ENCODE measurements at places on chromosomes 13 and 19. TPM values are rescaled to one million over a fixed set of nuclear protein-coding genes. Genes with fewer than 3 reads are reported as not detected.

DNA sequence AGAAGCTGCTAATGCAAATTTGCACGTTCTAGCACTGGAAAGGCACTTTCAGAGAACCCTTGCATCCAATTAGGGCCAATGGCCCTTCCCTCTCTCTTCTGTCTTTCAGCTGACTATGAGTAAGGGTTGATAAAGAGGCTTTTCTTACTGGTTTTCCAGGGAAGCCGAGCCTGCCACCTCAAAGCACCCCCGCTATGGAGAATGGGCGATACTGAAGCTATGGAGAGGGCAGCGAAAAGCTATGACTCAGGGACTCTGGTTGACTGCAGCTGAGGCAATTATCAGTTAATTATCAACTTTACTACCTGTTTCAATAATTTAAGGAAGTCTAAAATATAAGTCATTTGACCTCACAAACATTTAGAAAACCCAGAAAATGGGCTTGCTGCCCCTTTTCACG is 115.8 kb downstream of the TRPC4 start:
- DNase-seq: no peak

GRCh38 chr19:54380897-54381296 is 16.2 kb upstream of the LAIR1 start:
- no peak for DNase-seq

ZNF724 gene
- 6.8 TPM for total RNA-seq

ZNF90 gene
- total RNA-seq: 0.97 TPM

DNA sequence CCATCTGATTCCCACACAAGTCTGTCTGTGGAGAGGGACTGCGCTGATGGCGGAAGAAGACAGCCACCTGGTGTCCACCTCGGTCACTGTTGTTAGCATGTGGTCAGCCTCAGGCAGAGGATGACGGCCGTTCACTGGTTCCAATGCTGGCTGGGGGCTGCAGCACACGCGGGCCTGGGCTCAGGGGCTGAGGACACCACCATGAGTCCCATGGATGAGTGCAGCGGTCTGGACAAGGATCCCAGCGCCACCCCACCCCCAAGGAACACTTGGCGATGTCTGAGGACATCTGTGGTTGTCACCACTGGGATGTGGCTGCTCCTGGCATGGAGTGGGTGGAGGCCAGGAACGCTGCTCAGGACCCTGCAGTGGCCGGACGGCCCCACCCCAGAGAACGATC is 10.9 kb downstream of the DPP9 start:
- DNase-seq: no peak

DNA sequence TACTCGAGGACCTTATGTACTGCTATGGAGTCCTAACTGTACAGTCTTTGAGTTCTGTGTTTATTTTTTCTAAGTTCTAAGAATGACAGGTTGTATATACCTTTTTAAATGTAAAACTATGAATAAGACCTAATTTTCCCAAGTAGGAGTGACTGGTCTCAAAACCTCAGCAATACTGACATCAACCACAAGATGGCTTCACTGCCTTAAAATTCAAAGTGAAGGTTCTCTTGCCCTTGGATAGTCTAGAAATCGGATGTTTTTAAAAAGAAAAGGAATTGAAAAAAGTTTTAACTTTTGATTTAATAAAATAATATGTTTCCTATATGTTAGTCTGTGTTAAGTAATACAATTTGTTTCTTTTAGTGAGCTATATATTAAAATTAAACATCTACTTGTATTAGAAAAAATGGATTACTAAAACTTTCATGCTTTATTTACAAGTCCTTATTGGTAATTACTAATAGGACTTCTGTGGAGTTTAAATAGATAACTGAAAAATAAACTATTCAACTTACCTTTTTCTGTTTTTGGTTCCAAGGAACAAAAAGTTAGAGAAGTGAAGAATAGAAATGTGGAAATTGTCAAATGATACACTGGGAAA is 52.0 kb downstream of the TDRD3 start:
- peak; percentile 55 for DNase-seq

NKPD1 gene
- under 0.01 TPM for total RNA-seq

GRCh38 chr19:2186071-2186846 is 22.5 kb downstream of the DOT1L start:
- peak; percentile 96 for DNase-seq

SMAD9 gene
- total RNA-seq: 4.3 TPM

GRCh38 chr19:1103132-1103707 is 574 bp upstream of the GPX4 start:
- no peak for DNase-seq

KLK3 gene
- not detected for total RNA-seq

CNMD gene
- total RNA-seq: not detected

TMEM150B gene
- not detected for total RNA-seq

- no peak for DNase-seq
Measured at GRCh38 chr13:85586422-85586831, 212.8 kb downstream of the SLITRK6 start.

DNA sequence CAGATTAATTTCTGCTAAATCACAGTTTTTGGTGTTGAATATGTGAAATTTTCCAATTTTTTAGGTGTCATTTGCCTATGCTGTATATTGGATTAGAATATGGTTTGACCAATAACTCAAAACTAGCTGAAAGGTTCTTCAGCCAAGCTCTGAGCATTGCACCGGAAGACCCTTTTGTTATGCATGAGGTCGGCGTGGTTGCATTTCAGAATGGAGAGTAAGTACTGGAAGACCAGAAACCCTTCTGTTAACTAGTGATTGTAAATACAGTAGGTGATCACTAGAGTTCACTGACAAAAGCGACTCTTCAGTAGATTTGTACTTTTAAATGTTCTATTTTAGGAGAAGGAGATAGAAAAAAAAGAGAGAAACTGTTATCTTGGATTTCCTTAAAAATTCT is 22.3 kb downstream of the CDC16 start:
- no peak for DNase-seq

ZNF723 gene
- not detected for total RNA-seq

SBSN gene
- under 0.01 TPM for total RNA-seq

PRKCG gene
- total RNA-seq: 0.43 TPM

- no peak for DNase-seq
Measured at GRCh38 chr19:33604651-33605050, 17.1 kb upstream of the CHST8 start.

DNA sequence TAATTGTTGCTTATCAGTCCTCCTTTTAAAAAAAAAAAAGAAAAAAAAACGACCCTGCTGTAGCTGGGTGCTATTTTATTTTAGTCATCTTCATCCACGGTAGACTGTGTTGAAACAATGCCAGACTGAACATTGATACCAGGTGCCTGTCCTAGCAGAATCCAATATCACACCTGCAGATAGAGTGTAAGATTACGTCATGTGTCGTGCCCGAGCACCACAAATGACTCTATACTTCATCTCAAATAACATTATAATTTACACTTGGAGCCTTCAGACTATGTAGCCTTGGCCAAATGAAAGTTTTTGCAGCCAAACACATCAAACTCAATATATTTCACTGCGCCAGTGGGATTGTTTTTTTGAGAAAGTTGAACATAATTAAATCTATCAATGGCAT is 410.6 kb downstream of the FGF9 start:
- DNase-seq: no peak

GIPR gene
- total RNA-seq: 0.32 TPM

DNA sequence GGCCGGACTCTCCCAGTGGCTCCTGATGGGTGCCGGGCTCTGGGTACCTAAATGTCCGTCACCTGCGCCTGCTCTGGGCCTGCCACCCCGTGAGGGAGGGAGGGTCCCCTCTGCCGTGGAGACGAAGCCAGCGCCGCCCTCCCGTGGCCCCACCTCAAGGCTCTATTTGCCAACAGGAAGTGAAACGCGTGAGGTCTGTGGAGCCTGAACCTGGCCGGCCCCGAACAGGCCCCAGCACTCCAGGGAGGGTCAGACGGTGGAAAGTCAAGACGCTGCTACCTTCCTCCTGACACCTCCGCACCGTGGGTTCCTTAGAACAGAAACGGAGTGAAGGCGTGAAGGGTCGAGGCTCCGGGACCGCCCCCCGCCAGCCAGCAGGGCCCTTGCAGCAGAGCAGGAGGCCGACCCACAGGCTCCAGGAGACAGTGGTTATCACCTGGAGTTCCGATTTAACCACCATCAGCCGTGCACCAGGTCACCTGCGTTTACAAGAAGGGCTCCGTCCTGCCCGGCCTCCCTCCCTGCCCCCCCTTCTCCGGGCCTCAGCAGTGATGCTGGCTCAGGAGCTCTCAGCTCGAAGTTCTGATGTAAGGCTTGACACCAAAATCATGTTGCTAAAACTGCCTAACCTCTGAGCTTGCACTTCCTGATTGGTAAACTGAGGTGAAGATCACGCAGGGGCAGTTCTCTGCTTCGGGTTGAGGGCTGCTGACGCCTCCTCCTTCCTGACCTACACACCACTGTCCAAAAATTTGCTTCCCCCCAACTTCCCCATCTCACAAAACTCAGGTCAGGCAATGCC is 50.9 kb upstream of the C13orf46 start:
- DNase-seq: no peak

GRCh38 chr19:47881757-47882156 is 4.4 kb downstream of the SULT2A1 start:
- no peak for DNase-seq

DNA sequence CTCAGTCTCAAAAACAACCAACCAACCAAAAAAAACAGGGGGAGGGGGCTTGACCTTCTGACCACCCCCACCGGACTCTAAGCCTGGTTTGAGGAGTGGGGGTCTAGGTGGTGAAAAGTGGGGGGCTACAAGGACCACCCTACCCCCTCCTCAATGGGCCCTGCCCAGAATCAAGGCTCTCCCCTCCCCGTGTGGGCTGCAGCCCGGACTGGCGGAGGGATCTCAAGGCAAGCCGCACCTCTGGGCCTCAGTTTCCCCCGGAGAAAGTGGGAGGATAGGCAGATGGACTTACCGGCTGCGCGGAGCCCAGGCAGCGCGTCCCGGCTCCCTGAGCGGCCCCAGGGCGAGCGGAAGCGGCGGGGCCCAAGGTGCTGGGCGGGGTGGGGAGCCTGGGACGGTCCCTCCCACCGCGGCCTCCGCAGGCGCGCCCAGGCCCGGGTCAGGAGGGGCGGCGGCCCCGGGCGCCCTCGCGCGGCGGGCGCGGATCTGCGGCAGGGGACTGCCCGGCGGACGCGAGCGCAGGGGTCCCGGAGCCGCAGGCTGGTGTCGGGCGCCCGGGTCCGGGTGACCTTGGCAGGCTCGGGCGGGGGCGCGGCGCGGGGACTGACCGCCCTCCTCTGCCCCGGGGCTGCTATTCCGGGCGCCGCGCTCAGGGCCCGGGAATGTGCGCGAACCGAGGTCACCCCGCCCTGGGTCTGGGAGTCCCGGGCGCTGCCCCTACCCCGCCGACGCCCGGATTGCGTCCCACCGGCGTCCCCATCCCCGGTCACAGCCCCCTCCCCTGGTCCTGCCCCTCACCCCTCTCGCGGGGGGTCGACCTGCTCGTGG is at the start of gene ADAMTSL5:
Gene ADAMTSL5 (minus strand): TSS at position 349 of the 828 bp plus-strand sequence. CDS start 2,076 bp downstream, outside the sequence.
- peak; percentile 71 for DNase-seq

- DNase-seq: no peak
Measured at GRCh38 chr19:12886969-12887747, at the start of gene KLF1. KLF1 (minus strand) TSS chr19:12887201; CDS start chr19:12887140, 61 bp downstream.

- peak; percentile 60 for DNase-seq
Measured at GRCh38 chr19:46847528-46847927, 3.1 kb downstream of the AP2S1 start.

DNA sequence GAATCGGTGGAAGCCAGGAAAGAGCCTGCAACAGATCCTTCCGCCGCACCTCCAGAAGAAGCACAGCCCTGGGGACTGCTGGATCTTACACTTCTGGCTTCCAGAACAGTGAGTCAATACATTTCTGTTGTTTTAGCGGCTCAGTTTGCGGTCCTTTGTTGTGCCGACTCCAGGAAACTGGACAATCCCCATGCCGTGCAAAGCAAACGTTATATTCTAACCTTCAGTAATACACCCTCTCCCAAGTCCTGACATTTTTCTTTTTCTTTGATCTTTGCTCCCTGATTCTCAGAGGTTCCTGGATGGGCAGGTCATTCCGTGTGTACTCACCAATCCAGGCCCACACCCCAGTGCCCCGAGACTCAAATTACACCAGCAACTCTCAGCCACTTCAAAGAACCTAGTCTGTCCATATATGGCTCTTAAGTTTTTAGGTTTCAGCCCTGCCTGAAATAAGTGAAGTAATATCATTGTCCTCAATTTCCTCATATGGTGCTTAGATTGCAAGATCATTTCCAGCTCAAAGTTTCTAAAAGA is 387.1 kb upstream of the SGCG start:
- DNase-seq: no peak

DNA sequence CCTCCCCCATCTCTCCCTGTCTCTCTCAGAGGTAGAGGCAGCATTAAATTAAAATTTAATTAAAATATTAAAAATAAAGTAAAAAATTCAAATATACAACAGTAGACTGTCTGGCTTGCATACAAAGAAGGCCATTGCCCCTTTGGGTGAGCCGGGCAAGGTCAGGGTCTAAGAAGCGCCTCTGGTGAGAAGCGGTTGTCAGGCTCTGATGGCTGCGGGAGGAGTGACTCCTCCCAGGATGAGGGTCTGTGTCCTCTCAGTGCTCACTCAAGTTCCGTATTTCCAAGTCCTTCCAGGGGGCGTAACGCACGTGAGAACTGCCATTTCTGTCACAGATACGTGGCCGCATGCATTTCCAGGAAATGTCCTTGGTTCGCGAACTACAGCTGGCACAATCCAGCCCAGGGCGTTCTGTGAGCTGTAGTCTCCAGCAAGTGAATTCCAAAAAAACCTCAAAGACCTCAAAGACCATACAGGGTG is 737 bp upstream of the ZNF181 start:
- no peak for DNase-seq

- no peak for DNase-seq
Measured at GRCh38 chr13:45479661-45480060, 14.9 kb downstream of the COG3 start.

KLK12 gene
- total RNA-seq: not detected

DNA sequence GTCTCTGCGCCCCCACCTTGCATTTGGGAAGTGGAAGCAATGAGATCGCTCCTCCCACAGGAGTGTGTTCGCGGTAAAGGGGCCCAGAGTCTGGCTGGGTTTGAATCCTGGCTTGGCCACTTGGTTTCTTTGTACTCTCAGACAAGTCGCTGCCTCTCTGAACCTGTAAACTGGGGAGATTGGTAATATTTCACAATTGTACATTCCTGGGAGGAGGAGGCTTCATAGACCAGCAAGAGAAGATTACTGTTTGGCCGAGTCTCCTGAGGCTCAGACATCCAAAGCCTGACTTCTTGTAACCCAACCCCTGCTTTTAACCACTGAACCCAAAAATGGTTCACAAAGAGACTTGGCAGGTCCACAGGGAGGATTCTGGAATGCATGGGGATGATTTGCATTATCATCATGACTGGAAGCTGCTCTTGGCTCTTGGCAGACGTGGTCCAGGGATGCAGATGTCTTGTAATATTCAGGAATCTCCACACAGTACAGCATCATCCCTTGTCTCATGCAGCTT is 13.6 kb upstream of the STRN4 start:
- peak; percentile 87 for DNase-seq

- DNase-seq: no peak
Measured at GRCh38 chr19:15828121-15828610, 12.7 kb upstream of the OR10H1 start.

GRCh38 chr13:108060111-108060510 is 155.2 kb downstream of the LIG4 start:
- DNase-seq: no peak

GRCh38 chr13:34103854-34104253 is 285.9 kb downstream of the RFC3 start:
- no peak for DNase-seq

IGFL2 gene
- total RNA-seq: not detected

Measured in fibroblast of villous mesenchyme (primary cell).